ENCODE measurements at places on chromosomes 1 and 21. TPM values are rescaled to one million over a fixed set of nuclear protein-coding genes. Genes with fewer than 3 reads are reported as not detected.

The C1orf210 gene
- 0.99 TPM for total RNA-seq

The GUCA2B gene
- not detected for total RNA-seq

DNA sequence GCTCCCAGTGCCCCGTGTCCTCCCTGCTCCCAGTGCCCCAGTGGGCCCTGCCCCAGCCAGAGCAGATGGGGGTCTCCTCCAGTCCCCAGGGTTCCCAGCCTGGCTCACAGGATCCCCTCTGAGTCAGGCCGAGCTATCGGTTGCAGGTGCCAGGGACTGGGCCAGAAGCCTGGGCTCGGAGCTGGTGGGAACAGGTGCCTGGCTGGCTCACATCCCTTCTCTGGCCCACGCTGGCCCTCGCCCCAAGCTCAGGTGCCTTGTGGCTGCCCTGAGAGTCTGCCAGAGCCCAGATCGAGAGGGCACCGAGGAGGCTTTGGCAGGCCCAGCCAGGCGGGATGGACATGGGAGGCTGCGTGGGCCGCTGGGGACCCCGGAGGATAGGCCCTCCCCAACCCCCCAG, 18.9 kb downstream of the PLCH2 start:
- no peak for DNase-seq

- no peak for DNase-seq
Measured at GRCh38 chr1:9476790-9477463, 62.3 kb upstream of the SLC25A33 start.

DNA sequence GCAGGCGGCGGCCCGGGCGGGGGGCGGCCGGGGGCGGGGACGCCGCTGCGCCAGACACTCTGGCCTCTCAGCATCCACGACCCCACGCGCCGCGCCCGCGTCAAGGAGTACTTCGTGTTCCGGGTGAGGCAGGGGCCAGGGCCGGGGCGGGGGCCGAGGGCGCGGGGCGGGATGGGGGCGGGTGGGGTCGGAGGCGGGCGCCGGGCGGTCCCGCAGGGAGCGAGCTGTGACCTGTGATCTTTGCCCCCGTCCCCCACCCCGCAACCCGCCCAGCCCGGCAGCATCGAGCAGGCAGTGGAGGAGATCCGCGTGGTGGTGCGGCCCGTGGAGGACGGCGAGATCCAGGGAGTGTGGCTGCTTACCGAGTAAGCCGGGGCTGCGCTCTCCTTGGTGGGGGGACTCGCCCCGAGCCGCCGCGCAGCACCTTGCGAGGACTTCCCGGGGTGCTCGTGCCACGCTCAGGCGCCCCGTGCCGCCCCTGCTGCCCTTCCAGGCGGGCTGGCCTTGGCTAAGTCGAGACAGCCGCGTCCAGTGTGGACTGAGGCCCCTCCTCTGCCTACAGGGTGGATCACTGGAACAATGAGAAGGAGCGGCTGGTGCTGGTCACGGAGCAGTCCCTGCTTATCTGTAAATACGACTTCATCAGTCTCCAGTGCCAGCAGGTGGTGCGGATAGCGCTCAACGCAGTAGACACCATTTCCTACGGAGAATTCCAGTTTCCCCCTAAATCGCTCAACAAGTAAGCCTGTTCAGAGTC, 514 bp downstream of the TPRG1L start:
- DNase-seq, result no peak

All from skin of body (tissue), 3 donors.